ENCODE measurements at places on chromosomes 1 and 21.

GRCh38 chr1:167670563-167670962 lies 40.5 kb downstream of the RCSD1 start:
- no peak for DNase-seq

DNA sequence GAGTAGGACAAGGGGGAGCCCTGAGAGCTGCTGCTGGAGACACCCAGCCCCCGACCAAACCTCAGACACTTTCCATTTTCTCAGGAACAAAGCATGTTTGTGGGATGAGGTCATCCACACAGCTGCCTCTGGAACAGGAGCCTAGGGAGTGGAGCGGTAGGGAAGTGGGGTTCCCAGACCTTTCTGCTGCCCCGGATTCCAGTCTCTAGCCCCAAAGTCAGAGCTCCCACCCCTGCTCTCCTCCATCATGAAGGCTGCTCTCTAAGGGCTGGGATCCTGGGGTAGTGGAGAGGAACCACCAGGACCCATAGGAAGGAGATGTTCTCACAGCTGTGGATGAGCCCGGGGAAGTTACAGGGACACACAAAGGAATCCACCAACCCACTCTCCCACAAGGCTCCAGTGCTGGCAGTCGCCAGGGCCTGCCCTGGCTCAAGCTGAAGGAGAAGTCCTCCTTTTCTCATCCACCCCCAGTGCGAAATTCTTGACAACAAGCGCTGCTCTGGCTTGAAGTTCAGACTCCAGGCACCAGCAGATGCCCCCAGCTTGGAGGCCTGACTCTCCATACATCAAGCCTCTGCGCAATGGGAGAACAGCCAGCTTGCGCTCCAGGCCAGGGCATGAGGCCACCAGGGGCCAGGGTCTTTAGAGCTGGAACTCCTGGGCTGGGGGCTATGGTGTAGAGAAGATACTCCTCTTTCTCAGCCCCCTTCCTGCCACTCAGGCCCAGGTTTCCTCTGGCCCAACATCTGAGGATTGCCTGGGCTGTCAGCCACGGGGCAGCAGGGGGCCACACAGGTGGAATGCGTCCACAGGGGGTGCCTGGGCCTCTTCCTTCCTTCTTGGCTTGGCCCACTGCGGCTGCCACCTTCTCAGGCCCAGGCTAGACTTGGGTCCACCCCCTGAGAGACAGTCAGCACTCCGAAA lies 4.5 kb downstream of the FHL3 start:
- no peak for DNase-seq

- no peak for DNase-seq
These were observed at the start of gene EVA1C for GRCh38 chr21:32412162-32413014. Gene EVA1C (plus strand): TSS chr21:32412706. CDS start chr21:32412854, 148 bp downstream.

DNA sequence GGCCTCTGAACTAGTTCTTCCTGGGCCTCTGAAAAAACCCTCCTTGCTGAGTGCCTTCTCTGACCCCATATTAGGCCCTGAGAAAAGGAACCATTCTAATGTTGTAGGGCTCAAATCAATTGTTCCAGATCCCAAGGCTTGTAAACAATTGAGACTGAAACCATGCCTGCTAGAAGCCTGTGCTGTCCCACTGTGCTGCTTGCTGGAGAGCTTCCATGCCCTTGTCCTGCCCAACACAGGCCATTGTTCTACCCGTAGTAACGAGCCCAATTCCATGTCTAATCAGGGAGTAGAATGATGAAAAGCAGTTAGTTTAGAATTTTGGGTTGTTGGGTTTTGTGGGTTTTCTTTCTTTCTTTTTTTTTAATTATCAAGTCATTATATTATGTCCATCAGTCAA lies 47.4 kb downstream of the ZNF281 start:
- no peak for DNase-seq

- no peak for DNase-seq
These were observed 9.0 kb downstream of the SOX13 start for GRCh38 chr1:204081791-204082513.

DNA sequence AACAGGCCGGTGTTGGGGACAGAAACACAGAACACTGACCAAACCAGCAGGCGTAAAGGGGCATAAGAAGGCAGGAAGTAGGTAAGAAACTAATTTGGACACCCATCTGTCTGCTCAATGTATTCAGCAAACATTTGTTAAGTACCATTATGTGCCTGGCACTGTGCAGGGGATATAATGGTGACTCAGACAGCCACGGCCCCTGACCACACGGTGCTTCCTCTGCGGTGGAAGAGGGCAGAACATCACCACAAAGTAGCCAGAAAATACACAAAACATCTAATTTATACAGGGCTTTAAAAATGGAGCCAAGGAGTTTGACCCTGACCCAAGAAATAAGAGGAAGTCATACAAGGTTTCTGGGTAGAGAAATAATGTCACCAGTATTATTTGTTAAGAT lies 12.9 kb downstream of the DNAJC11 start:
- DNase-seq: no peak

GRCh38 chr1:73842436-73842835 lies 355.5 kb downstream of the LRRIQ3 start:
- DNase-seq: no peak

- DNase-seq: no peak
These were observed 600.7 kb upstream of the USP24 start for GRCh38 chr1:55815745-55816455.

GRCh38 chr1:29304025-29304684 lies 67.8 kb downstream of the PTPRU start:
- no peak for DNase-seq

DNA sequence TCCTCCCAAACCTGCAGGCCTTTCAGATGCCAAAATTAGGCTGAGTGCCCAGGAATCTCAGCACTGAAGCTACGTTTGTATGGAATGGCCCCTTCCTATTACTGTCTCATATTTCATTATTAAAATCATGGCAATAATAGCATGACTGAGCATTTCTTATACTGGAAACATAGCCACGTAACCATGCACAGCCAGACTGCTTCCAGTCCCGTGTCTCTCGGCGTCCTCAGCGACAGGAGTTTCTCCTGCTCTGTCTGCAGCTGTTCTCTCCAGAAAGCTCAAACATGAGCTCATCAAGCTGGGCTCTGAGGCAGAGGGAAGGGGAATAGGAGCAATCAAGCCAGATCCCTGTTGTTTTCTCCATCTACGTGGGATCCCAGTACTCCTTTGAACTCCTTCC lies 104.0 kb downstream of the CDC7 start:
- no peak for DNase-seq

DNA sequence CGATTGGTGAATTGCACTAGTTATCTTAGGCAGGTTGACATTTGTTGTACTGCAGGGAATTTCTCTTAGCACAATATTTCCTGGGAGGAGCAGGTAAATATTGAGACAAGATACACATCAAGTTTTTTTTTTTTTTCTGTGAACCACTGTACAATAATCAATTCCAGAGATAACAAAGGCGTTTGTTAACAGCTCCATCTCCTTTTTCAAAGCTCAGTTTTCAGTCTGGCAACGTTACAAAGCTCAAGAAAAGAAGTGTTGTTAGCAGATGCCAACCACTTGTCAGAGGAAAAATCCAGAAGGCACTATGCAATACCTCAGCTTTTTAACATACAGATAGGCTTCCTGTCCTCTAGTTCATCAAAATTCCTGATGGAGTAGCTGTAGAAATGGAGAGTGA lies 40.9 kb upstream of the DAB1 start:
- peak; percentile 87 for DNase-seq

GRCh38 chr21:32308696-32309095 lies 10.0 kb downstream of the MRAP start:
- no peak for DNase-seq

DNA sequence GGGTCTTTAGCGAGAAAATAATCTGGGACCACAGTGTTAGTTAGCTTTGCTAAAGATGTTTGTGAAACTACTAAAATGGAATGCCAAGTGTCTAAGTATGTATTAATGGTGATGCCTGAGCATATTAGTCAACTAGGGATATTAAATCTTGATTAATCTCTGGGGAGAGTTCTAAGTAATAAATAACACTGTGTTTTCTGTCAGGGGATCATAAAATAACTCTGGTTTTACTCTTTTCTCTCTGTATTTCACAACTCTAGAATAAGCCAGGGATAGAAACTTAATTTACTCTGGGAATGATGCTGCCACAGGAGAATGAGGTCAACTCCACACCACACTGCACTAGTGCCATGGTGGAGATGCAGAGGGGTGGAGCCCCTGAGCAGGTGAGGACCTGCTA lies 399.2 kb downstream of the PTBP2 start:
- DNase-seq: no peak

DNA sequence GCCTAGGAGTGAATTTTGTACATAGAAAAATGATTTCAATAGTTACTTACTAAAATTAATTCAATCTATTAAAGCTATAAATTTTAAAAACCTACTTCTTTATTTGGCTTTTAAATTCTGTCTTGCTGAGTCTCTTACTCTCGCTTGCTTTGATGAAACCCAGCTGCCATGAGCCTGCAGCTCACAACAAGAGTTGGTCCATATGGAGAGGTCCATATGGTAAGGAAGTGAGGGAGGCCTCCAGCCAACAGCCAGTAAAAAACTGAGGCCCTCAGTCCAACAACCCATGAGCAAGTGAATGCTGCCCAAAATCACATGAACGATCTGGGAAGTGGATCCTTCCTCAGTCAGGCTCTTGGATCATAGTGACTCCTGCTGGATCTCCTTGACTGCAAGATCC lies 89.9 kb upstream of the CXADR start:
- DNase-seq: no peak

- DNase-seq: no peak
These were observed 76.8 kb upstream of the ATF3 start for GRCh38 chr1:212531796-212532195.

- DNase-seq: no peak
These were observed 15.2 kb upstream of the LMX1A start for GRCh38 chr1:165371588-165372225.

DNA sequence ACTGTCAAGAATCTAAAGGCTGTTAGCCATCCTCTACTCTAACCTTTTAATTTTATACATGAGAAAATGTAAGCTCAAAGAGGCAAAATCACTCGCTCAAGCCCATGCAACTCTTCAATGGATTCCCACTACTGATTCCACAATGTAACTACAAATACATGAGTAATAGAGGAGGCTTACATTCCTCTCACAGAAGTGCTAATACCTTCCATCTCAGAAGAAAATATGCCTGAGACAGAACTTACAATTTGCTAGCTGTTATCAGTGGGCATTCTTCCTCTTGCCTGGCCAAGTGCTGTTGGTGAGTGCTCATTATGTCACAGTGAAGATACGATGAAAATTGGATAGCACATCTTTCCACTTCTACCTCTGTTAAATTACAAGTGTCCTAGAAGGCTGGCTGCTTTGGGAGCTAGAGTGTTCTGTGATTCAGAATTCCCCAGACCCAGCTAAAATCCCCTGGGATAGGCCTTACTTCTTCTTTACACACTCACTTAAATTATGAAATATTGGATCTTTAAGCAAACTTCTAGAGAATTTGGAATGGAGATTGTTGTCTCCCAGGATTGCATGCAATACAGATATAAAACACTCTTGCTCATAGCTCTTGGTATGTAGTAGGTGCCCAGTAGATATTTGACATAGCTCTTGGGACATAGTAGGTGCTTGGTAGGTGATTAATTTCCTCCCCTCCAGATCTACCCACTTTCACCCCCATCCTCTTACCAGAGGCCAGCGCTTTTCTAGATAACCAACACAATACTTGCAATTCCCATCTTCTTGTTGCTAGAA lies 24.1 kb downstream of the BCL9 start:
- DNase-seq: no peak

- no peak for DNase-seq
These were observed 56.4 kb downstream of the SUSD4 start for GRCh38 chr1:223307544-223307943.

DNA sequence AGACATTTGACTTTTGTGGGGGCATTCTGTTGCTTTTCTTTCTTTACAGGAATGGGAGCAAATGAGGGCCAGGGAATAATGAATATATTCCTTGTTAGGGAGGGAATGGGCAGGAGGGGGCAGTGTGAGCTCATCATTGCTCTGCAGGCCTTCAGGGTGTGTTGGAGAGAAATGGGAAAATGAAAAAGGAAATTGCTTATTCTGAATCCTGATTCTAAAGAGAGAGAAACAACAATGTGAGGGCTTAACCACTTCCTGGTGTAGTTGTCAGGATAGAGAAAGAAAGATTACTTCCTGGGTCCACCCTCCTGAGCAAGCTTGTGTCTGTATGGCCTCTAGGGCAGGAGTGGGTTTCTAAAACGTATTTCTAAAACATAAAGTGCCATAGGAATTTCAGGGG lies 28.3 kb downstream of the VANGL2 start:
- DNase-seq: peak; percentile 64

DNA sequence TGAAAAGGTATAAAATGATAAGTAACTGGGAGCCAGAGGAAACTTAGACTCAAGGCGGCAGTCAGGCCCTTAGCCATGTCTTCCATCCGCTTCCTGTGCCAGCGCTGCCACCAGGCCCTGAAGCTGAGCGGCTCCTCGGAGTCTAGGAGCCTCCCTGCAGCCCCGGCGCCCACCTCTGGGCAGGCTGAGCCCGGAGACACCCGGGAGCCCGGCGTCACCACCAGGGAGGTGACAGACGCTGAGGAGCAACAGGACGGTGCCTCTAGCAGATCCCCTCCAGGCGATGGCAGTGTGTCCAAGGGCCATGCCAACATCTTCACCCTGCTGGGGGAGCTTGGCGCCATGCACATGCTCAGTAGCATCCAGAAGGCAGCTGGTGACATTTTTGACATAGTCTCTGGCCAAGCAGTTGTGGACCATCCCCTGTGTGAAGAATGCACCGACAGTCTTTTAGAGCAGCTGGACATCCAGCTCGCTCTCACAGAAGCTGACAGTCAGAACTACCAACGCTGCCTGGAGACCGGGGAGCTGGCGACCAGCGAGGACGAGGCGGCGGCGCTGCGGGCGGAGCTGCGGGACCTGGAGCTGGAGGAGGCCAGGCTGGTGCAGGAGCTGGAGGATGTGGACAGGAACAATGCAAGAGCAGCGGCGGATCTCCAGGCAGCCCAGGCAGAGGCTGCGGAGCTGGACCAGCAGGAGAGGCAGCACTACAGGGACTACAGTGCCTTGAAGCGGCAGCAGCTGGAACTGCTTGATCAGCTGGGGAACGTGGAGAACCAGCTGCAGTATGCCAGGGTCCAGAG lies at the start of gene BECN2:
TSS of gene BECN2 (plus strand) at position 76 of the 803 bp plus-strand sequence. CDS start at position 76, 0 bp downstream.
- no peak for DNase-seq

DNA sequence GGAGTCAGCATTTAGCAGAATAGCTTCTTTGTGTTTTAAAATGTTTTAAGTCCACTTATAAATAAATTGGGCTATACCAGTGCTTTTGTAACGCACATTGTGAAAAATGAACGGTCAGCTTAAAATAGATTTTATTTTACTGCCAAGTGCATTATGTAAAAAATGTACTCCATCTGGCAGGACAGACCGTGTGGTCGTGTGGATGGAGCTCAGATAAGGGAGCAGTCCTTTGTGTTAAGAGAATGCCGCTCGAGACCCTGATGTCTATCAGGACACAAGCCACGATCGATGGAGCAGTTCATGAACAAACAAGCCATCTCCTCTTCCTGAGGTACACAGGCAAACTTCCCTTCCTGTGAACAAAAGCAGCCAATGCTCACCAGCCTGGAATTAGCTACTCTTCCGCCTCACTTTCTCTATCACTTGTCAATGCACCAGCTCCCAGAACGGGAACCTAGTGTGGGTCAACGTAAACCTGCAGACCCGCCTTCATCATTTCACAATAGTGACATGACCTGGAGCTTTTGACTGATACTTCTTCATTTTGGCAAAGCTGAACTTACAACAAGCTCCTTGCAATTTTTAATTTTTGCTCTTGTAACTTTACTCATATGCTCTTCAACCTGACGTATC lies 243.5 kb downstream of the TGFB2 start:
- DNase-seq: no peak
